ENCODE measurements at places on chromosomes 5 and 9. TPM values are rescaled to one million over a fixed set of nuclear protein-coding genes. Genes with fewer than 3 reads are reported as not detected.

Gene LHX2
- total RNA-seq = not detected

Gene DDX4
- not detected for total RNA-seq

Gene IL33
- not detected for total RNA-seq

Gene DMRTA1
- not detected for total RNA-seq

Gene PCDHB15
- total RNA-seq = not detected

Gene GPR150
- total RNA-seq = 0.45 TPM

Gene BNIP1
- total RNA-seq = 25.2 TPM
